Myometrial cell (primary cell): ENCODE measurements at places on chromosomes 2 and 18. TPM values are rescaled to one million over a fixed set of nuclear protein-coding genes. Genes with fewer than 3 reads are reported as not detected.

The DNAJC27 gene
- total RNA-seq: 1.4 and 2.0 TPM in 2 replicates

The INPP1 gene
- total RNA-seq: 12.1 and 18.8 TPM in 2 replicates

The QPCT gene
- 21.3 and 22.5 TPM in 2 replicates for total RNA-seq

The PCGF1 gene
- 11.7 and 16.4 TPM in 2 replicates for total RNA-seq

The CCDC138 gene
- 2.9 and 6.6 TPM in 2 replicates for total RNA-seq

The GREB1L gene
- 0.89 and 1.2 TPM in 2 replicates for total RNA-seq

The RAX gene
- total RNA-seq: not detected in 2 replicates

The REG1B gene
- total RNA-seq: not detected in 2 replicates

The TUBA4B gene
- total RNA-seq: not detected in 2 replicates

The CDK15 gene
- total RNA-seq: 2.9 and 6.2 TPM in 2 replicates

The KCNG2 gene
- 1.2 and 3.0 TPM in 2 replicates for total RNA-seq

The RBFA gene
- 39.2 and 44.3 TPM in 2 replicates for total RNA-seq

The DNMT3A gene
- 5.7 and 7.5 TPM in 2 replicates for total RNA-seq
